Stimulated activated CD4-positive, alpha-beta T cell treated with anti-CD3 and anti-CD28 coated beads, Interleukin-4, amount 100 ng/mL, for 24 hours (primary cell): ENCODE measurements at places on chromosomes 2 and 18.

DNA sequence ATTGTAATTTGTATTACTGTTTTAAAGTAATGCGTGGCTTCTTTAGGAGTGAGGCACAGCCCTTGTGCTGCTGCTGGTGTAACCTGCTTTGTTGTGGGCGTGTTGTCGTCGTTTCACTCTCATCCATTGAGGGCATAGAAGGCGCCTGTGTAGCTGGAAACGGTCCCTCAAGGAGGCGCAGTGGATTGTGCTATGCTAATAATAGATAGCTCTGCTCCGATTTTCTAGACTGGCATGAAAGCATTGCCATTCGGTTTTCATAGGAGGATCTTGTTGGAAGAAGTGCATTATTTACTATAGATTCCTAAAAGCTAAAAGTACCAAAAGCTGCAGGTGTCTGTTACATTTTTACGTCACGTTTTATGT lies 17.9 kb downstream of the RAB12 start:
- DNase-seq = no peak

GRCh38 chr2:136116151-136116812 lies 1.7 kb downstream of the CXCR4 start:
- DNase-seq = peak; percentile 60

DNA sequence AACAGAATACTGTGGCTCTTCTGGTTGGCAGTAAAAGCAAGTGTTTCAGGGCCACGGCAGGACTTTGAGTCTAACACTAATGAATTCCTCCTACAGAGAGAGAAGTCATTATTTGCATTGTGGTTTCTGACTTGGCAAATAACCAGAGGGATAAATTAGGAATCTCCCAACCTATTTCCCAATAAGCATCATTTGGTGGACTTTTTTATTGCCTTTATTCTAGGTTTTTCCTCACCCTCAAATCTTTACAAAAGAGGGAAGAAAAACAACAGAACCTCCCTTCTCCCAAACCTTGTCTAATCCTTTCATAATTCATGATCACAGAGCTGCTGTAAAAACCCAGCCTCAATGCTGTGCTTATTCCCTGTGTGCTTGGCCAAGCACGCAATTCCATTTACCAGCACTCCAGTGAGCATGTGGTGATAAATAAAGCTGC lies 179.7 kb downstream of the AGPS start:
- no peak for DNase-seq

GRCh38 chr2:150319658-150320555 lies 167.6 kb downstream of the RND3 start:
- DNase-seq = no peak

DNA sequence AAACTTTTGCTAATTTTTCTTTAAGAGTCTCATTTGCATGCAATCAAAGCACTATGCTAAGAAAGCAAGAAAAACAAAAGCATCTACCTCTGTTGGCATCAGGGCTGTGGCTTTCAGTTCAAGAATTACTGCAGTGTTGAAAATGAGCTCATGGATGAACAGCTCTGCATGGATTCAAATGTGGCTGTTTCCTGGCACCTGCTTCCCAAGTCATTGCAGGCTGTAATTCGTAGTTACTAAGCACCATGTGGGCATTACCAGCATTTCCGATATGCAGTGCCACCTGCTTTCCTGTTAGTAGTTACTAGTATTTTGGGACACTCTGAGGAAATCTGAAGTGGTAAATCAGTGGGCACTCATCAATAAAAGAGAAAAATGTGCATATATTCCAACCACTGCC lies 37.8 kb upstream of the FAM110C start:
- DNase-seq = no peak

DNA sequence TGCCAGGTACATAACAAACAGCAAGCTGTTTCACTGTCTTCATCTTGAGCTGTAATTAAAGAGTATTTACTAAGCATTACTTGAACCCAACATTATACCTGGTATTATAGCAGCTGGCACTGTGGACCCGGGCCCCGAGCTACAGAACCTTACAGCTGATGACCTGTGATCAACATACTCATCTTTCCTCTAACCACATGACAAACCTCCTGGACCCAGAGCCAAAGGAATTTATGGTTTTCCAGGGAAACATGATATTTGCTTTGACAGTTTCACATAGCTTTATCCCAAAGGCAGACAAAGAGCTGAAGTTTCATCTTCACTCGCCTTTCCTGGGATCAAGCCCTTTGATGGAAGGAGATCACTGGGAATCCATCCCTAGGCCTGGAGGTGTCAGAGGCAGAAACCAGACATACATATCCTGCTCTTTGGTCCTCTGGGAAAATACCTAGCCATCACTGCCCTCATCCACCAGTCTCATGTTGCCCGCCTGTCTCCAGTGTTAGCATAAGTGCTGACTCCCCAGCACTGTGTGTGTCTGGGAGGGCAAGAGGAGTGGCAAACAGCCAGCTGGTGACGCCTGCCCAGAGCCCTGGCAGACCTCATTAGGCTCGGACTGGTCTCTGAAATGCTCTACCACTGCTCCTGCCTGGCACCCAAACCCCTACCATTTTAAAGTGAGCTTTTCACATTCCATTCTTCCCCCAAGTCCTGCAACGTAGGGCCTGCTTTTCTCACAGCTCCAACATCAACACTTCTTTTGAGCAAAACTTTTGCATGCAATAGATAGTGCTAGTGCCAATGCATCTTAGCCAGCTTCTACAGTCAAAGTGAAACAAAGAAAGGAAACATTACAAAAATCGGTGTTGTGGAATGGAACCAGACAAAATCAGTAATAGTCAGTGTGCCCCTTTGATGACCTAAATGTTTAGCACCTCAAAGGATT lies 138.8 kb upstream of the CTAGE1 start:
- DNase-seq = no peak

GRCh38 chr2:229164545-229165249 lies 106.4 kb downstream of the PID1 start:
- no peak for DNase-seq

GRCh38 chr18:21743166-21743832 lies 2.7 kb downstream of the MIB1 start:
- no peak for DNase-seq

- DNase-seq = no peak
These were observed 240.6 kb upstream of the RAB12 start for GRCh38 chr18:8368512-8369217.

DNA sequence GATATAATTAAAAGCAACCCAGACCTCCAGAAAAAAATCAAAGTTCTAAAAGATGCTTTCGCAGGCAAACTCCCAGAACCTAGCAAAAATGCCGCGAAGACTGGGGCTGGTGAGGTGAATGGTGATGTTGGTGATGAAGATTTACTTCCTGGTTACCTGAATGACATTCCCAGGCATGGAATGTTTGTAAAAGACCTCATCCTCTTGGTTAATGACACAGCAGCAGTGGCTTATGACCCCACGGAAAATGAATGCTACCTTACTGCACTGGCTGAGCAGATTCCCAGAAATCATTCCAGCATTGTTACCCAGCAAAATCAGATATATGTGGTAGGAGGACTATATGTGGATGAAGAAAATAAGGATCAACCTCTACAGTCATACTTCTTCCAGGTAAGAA lies 994 bp downstream of the KLHL41 start:
- DNase-seq = no peak

DNA sequence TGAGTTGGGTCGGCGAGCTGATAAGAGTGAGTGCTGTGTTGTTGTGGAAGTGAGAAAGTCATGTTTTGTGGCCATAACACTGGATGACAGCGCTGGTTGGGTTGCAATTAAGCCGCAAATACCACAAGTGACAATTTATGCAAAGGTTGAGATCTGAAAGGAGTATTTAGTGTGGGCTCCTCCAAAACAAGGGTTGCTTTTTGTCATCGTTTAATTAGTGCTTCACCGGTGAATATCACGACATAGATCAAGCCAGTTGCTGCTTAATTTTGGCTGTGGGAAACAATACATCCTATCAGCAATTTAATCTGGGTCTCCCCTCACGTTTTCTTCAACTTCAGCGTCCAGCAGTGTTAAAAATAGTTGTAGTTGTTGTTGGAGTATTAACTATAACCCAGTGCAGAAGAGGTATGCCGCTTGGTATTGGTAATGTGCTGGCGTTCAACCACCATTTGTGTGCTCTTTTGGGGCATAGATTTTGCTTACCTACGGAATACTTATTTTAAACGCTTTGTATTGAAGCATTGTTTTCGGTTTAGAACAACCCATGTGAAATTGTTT lies 662 bp downstream of the ACVR2A start:
- DNase-seq = peak; percentile 62

GRCh38 chr18:61127714-61128467 lies 205.3 kb upstream of the CDH20 start:
- no peak for DNase-seq

GRCh38 chr2:191618786-191619185 lies 59.1 kb upstream of the NABP1 start:
- no peak for DNase-seq

DNA sequence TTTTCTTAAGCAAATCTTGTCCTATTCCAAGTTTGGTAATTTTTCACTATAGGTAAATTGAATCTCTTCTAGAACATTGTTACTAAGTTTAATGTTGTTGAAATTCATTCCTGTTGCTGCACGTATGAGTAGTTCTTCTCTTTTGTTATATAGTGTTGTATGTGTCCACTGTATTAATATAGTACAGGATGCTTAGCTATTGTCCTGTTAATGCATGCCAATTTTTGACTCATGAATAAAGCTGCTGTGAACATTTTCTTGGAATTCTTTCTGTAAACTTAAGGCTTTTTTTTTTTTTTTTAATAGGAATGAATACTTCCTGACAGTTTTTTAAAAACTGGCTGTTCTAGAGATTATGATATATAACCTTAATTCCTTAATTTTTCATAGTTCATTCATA lies 326.9 kb downstream of the SLC4A3 start:
- no peak for DNase-seq

DNA sequence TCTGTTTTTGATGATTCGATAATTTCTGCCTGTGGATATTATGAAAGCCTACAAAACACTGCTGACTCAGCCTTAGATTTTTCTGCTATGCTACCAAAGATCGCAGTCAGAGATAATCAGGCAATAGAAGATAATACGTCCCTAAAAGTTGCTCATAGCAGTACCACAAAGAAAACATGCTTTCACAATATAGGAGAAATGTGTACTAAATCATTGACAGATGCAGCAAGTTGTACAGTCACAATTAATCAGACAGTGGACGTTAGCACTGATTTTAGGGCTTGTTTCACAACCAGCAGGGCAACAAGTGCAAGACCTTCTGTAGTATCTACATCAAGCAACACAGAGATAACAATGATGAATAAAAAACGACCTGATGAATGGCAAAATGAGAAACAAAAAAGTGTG lies 19.5 kb downstream of the RBM44 start:
- no peak for DNase-seq

DNA sequence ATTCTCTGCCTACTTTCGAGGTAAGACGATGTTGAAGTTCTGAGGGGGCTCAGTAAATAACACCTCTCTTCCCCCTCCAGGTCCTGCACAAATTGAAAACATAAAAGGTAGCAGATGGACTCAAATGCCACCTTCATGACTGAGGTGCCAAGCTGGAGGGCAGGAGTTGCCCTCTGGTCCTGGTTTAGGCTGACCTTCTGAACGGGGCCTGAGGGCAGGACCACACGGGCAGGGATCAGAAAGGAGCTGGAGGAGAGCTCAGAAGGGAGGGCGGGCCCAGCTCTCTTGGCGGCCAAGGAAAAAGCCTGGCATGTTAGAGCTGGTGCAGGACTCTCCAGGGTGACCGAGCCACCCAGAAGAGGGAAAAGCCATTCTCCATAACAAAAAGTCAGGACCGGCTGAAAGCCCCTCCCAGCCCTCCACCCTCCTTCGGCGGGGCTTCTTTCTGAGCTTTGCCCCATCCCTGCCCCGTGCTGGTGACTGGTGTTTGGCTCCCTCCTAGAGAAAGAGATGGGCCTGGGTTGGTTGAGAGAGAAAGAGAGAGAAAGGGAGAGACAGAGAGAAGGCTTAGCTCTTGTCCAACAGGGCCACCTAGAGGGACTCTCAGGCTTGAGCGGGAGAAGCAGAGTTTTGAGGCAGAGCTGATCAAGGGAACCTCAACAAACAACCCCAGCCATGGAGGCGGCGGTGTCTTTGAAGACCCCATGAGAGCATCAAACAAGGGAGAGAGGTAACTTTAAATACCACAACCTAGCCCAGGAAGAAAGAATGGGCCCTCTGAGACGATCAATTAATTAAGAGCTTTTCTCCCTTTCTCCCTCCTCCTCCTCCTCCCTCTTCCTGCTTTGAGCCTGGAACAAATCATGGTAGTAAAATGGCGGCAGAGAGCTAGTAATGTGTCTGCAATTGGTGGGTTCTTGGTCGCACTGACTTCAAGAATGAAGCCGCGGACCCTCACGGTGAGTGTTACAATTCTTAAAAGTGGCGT lies 50.8 kb downstream of the WIPF1 start:
- peak; percentile 40 for DNase-seq

DNA sequence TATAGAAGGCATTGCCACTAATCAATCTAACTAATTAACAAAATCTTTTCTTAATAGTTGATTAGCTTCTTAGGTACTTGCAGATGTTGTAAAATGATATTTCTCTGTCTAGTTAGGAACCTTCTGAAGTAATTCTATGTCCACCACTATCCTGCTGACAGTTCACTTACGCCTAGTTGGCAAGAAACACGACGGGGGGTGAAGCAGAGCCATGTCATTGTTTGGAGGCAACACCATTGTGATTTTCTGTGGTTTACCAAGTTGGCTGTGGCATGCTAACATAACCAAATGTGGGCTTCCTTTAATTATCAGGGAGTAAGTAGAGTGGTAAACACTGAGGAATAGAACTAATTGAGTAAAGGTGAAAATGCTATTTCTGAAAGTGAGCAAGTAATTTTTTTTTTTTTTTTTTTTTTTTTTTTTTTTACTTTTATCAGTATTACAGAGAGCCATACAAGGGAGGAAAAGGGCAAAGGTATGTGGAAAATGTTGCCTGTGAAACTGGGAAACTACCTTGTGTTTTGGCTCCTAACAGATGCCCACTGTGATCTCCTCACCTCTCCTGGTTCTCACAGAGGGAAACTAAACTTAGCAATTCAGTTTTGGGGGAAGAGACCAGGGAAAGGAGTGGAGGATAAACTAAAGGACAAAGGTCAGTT lies 126.8 kb downstream of the MEIS1 start:
- no peak for DNase-seq

DNA sequence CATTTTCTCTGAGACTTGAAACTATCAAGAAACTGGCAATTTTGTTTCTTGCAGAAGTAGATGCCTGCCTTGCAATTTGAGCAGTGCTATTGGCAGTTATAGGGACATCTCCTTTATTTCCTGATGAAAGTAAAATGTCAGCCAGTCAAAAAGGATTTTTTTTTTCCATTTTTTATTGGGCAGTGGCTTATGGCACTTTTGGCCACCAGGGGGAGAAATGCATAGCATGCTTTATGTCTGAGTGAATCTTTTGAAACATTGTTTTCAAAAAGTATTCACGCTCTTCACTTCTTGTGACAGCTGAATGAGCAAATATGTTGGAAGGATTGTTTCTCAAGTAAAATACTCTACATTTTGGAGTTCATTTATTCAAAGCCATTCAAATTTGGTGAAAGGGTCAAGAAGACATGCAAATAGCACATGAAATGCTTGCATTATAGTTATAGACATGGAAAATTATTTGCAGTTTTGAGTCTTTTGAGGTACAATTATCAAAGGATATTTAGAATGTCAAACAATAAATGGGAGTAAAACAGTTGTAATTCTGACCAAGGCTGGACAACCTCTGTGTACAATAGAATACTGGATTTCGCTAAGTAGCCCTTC lies 491.0 kb downstream of the CDH2 start:
- no peak for DNase-seq

GRCh38 chr2:45964223-45964841 lies 312.9 kb downstream of the PRKCE start:
- peak; percentile 5 for DNase-seq
